ENCODE measurements at places on chromosomes 4 and X.

DNA sequence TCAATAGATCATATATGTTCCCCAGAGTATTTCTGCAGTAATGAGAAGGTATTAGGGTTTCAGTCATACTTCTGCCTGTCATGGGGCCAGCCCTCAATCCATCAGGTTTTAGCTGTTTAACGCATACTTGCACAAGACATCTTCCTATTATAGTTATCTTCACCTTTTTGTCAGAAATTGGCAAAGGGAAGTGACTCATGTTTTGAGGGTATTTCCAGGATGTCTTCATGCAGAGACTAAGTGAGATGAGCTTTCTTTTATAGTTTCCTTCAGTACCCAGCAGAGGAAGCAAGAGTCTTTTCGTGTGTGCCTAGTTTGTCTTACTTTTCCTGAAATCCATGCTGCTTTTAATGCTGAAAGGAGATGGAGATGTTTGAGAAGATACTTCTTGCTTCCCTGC is 9.5 kb downstream of the CSTF2 start:
- DNase-seq: no peak

DNA sequence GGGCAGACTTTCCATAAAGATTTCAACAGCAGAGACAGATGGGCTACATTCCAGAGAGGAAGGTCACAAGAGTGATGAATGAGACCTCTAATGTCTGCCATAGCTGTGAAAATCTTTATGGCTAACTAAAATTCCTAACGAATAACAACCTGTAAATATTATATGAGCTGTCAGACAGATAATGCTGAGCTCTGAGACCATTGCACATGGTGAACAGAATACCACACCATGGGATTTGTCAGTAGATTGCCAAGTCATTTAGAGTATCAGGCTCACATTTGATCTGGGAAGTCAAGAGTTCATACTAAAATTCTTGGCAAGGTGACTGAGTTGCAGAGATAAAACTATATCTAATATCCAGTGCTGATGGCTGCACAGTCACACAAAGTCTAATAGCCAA is 259.2 kb upstream of the FTHL17 start:
- DNase-seq: no peak

DNA sequence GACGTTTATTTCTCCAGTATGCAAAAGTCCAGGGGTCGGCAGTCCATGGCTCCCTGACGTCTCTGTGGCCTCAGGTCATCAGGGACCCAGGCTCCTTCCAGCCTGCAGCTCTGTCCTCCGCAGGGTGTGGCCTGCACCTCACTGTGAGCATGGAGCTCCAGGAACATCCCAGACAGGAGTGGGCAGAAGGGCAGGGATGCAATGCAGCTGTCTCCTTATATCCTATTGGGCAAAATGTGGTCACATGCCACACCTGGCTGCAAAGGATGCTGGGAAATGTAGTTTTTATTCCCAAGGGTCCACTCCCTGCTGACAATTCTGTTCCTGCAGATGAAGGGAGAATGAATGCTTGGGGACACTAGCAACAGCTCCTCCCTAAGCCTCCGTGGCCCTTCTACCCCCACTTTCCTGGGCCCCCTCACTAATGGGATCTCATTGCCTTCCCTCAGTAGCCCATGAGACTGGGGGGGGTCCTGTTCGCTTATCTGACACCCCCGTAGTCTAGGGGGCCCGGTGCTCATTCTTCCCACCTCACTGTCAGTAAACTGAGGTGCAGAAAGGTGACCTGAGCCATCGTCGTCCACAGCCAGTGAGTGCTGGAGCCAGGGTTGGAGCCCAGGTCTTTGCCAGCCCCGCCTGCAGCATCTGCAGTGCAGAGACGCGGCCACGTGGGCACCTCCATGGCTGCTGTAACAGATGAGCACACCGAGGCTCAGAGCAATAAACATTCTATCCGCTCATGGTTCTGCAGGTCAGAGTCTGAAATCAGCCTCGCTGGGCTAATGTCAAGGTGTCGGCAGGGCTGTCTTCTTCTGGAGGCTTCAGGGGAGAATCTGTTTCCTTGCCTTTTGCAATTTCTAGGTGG is 5.9 kb upstream of the GRPEL1 start:
- no peak for DNase-seq

DNA sequence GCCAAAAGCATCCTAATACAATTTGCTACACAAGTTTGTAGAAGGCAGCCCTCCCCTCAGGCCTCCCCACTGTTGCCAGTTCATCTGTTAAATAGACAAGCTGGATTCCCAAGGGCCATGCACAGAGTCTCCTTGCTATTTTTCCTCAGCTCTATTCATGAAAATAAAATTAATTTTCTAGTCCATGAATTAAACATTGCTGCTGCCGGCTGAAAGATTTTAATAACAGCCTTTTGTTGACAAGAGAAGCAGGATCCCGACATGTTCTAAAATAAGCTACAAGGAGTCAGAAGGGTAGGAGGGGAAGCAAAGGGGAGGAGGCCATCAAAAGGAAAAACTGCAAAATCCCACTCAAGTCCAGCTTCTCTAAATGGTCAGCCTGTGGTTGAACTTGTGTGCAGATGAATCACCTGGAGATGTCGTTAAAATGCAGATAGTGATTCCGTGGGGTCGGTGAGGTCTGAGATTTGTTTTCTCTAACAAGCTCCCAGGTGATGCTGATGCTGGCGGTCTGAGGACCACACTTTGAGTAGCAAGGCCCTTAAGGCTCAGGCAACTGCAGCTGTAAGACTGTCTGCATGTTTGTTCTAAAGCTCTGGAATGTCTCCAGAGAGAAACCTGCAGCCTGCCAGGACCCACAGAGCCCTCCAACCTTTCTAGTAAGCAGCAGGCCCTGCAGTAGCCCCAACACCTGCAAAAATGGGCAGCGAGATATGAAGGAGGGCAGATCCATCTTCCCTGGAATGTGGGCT is 9.4 kb downstream of the SCD5 start:
- DNase-seq: no peak

DNA sequence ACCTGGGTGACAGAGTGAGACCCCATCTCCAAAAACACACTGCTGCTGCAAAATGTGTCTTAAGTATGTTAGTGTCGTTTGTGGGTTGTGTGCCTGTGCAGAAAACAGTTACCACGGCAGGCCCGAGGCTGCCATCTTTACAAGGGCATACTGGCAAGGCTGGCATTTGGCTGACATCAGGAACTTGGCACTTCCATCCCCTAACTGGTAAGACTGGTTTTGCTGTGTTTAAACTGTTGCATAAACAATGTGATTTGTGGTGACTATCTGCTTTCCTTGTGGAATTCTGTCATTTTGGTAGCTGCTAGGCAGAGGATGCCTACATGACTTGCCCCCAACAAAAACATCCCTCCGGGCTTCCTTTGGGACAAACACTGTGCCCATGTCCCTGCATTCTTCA is 12.3 kb downstream of the LRP2BP start:
- DNase-seq: no peak

DNA sequence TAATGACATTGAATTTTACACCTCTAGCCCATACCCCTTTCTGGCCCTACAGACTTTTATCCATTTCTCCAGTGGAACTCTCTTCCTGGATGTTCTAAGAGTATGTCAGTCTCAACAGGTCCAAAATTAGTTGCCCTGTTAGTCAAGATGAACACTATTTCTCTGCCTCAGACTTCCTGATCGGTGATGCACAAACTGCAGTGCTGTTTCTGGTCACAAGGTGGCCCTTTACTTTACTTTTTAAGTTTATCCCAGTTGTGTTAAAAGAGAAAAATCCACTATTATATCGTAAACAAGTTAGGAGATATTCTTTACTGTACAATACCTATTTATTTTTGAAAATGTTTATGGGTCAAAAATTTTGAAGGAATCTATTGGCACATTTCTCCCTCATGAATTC is 13.1 kb downstream of the TCEAL7 start:
- no peak for DNase-seq

DNA sequence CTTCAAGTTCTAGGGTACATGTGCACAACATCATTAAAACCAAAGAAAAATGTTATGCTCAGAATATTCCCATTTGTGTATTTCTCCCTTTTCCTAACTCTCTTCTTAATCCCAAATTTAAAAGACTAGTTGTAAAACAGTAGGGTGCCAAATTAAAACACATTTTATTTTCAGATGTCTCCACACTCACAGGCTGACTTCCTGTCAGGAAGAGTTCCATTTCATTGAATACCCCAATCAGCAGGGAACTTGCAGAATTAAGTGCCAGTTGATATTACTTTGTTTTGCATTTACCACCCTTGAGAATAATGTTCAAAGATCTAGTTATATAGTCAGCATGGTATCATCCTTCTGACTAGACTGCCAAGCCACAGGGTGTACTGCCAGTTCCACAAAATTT is 207.9 kb downstream of the MAB21L2 start:
- DNase-seq: no peak

- no peak for DNase-seq
Observed at GRCh38 chrX:150693725-150694574, 754 bp downstream of the MTMR1 start.
